ENCODE measurements at places on chromosomes 2 and 18.

DNA sequence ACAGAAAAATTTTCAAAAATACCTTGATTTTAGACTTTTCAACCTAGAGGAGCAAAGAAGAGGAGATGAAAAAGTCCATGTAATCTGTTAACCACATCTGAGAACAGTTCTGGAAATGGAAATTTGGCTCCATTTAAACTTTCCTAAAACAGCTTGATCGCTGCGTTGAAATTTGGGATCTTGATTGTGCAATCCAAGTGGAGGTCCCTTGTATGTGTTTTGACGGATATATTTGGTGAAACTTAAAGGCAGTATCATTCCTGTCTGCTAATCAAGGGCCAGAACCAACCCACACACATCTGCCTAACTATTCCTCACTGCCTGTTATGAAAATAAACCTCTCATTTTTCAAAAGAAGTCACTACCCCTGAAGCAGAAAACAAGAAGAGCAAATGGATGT, 46.6 kb downstream of the SPATS2L start:
- no peak for DNase-seq

DNA sequence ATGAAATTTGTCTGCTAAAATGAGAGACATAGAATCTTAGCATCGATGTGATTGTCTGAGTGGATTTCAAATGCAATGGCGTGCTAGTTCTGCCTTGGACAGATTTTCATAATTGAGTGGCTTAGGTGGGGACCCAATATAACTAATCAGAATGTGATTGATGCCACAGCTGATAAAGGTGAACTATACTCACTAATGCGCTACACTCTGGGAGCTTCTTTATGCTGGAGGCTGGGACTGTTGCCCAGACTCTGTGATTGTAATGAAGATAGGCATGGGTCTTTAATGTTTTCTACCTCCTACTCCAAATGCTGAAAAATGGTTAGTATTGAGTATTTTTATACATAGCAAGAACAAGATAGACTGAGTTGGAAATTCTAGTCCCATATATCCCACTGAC, 339.5 kb upstream of the SLC39A10 start:
- DNase-seq = no peak

DNA sequence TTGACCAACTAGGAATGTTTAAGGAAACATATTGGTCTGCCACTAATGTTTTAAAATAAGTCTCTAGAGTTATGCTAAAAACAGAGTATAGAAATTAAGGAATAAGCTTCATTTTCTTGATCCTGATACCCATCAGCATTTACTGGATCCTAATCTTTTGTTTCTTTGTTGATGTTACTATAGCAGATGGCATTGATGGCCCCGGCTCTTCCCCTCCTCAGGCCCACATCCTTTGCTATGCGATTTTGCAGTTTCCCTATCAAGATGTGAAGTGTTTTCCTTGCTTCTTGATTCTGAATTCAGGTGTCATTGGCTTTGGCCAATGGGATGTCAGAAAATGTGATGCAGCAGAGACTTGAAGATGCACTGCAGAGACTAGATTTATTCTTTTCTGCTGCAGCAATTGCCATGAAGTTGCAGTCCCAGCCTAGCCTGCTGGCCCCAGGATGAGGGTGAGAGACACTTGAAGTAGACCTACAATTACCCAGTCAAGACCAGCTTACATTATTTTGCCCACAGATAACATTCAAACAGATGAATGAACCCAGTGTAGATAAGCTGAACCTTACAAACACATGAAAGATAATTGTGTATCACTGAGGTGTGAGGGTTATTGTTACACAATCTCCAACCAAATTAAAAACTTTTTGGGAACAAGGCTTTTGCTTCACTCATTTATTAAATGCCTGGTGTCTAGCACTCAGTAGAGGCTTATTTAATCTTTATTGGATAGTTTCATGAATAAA, 115.2 kb upstream of the ITGA4 start:
- DNase-seq = no peak

GRCh38 chr2:160420711-160421110, 72.9 kb downstream of the RBMS1 start:
- DNase-seq = no peak

DNA sequence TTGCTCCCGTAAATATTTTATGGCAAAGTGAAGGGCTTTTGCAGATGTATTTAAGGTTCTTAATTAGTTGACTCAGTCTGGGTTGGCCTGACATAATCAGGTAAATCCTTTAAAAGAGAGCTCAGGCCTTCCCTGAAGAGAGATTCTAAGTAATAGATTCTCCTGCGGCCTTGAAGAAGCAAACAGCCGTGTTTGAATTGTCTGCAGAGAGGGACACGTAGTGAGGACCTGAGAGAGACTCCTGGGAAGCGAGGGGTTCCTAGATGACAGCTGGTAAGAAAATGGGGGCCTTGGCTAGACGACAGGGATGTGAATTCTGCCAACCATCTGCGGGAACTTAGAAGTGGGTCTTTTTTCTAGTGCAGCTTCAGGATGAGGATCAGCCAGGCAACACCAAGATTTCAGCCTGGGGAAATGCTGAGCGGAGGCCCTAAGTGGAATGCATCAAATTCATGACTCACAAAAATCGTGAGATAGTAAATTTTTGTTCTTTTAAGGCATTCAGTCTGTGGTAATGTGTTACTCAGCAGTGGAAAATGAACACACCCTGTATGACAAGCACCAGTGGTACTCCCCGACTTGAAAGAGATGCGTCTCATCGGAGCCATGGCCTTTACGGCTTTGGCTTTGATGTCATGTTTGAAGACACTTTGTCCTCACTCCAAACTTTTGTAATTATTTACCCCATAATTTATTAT, 62.1 kb upstream of the SMIM21 start:
- no peak for DNase-seq

GRCh38 chr18:48605408-48605845, 66.6 kb downstream of the CTIF start:
- DNase-seq = no peak

DNA sequence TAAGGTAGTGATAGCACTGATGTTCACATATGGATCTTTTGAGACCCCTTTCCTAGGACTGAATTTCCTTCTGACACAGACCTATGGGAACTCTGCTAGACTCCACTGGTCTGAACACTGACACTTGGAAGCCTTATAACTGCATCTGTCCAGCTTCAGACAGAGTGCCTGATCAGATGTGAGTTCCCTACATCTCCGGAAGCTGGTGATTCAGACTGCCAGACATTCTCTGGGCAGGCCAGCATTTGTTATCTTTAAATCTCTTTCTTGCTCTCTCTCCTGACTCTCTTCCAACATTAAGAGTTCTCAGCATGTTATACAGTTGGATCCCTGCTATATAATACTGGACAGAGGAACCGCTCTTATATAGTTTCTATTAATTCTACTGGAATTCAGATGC, 408.5 kb downstream of the ZEB2 start:
- DNase-seq = no peak

DNA sequence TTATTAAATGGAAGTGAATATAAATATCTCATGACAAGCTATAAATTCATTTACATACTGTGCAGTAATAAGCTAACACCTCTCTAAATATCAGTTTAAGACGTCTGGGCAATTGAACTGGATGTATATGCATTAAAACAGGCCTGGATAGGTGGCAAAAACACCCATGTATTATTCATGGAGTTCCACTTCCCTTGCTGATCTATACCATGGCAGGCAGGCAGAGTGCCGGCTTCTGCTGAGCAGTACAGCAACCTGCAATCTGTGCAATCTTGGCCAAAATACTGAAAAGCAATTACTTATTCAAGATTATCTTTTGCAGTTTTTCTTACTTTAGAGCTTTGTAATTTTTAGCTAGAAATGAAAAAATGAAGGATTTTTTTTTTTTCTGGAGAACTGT, 112.1 kb upstream of the PIEZO2 start:
- DNase-seq = no peak

GRCh38 chr18:9855681-9856080, 30.1 kb upstream of the TXNDC2 start:
- no peak for DNase-seq

GRCh38 chr2:230016844-230017243, 51.9 kb downstream of the SLC16A14 start:
- DNase-seq = no peak

DNA sequence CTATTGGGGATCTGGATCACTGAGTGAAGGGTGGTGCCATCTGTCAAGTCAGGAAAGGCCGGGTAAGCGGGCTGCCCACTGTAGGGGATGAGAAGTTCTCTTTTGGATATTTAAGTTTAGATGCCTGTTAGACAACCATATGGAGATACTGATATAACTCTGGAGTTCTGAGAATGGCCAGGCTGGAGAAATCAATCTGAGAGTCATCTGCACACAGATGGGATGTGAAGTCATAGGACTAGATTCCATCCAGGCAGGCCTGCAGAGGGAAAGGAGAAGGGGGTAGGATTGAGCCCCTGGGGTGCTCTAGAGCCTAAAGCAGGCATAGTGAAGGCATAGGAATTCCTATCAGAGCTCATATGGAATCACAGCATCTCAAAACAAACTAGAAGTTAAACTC, 30.1 kb downstream of the SPRED2 start:
- DNase-seq = no peak

- DNase-seq = no peak
Measured at GRCh38 chr2:172860336-172860707, 124.7 kb downstream of the RAPGEF4 start.

DNA sequence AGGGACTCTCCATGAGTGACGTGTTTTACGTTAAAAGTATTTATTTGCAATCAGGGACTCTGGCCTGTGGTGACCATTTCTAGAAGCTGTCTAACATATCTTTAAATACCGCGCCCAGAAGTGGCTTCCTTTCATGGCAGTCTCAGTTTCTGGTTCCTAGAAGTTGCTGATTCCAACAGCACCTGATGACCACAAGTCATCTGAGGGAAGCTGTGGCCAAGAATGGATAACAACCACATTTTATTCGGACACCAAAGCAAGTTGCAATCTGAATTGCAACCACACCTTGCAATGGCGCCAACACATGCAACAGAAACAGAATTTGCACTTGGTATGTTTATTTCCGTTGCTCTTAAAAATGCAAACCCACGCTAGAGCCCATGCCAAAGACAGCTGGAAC, 33.1 kb downstream of the MEX3C start:
- no peak for DNase-seq

- no peak for DNase-seq
Measured at GRCh38 chr18:45806226-45806625, 19.2 kb upstream of the SIGLEC15 start.

DNA sequence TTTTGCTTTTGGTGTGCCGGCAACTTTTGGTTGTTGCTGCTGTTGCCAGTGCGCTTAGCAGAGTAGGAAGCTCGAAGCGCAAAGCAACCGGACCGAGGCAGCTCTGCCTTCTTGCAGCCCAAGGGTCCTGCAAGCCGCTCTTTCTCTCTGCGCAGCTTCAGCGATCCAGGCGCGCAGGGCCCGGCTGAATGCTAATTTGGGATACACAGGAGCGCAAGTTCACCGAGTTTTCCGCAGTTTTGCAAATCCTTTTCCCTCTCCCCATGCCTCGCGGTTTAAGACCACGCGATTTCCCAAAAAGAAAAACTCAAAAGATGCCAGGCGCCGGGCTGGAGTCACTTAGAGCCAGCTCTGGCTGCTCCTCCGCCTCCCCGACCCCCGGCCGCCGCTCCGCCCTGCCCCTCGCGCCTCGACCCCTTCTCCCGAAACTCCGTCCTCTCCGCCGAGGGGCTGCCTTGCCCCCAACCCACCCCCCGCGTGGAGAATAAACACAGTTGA, 13.5 kb upstream of the SIX3 start:
- DNase-seq = no peak

- DNase-seq = no peak
Measured at GRCh38 chr2:189287982-189288521, 108.5 kb upstream of the COL5A2 start.

- no peak for DNase-seq
Measured at GRCh38 chr2:236790963-236791362, 221.3 kb downstream of the ACKR3 start.

DNA sequence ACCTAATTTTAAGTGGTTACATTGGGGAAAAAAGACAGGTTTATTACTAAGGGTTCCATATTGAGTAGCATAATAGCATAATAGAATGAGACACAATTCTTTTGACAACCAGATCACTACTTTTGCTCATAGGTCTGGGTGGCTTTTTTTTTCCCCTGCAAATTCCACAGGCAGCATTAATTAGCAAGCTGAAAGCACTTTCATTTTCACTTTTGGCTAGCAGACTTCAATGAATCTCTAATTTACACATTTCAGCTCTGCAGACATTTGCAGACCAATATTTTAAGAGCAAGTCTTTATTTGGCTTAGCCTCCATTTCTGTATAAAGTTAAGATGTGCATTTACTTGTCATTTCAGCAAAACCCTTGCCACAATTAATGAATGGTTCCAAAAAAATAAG, 185.5 kb downstream of the NOL4 start:
- DNase-seq = no peak

DNA sequence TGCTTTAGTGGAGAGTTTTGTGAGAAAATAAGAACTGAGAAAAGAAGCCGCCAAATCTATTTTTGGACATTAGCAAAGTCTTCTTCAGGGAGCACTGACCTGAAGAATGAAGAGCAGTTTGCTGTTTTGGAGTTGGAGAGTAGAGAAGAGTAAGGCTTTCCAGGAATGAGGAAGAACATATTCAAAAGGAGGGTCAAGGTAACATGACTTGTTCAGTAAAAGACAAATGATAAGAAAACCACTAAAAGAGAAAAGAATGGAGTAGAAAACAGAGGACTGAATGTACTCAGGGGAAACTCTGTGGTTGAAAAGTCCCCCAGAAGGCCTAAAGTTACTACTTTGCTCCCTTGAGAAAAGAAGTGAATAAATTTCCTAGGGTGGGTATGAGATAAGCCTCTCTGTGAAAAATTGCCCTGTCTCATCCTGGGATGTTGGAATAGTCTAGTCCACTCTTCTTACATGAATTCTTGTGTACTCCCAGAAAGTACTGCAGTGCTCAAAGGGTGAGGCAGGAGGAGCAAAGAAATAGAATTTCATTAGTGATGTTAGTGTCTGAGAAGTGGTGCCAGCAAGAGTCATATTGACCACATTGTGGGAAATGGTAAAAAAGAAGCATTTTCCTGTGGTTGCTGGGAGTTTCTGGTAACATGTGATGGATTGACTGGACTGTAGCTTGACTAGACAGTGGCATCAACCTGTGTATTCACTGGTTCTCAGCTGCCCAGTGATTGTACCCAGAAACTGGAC, 27.8 kb downstream of the MBD5 start:
- no peak for DNase-seq

- DNase-seq = no peak
Measured at GRCh38 chr2:119958670-119959268, 54.1 kb upstream of the EPB41L5 start.

- no peak for DNase-seq
Measured at GRCh38 chr18:34741401-34741800, 31.3 kb downstream of the DTNA start.

DNA sequence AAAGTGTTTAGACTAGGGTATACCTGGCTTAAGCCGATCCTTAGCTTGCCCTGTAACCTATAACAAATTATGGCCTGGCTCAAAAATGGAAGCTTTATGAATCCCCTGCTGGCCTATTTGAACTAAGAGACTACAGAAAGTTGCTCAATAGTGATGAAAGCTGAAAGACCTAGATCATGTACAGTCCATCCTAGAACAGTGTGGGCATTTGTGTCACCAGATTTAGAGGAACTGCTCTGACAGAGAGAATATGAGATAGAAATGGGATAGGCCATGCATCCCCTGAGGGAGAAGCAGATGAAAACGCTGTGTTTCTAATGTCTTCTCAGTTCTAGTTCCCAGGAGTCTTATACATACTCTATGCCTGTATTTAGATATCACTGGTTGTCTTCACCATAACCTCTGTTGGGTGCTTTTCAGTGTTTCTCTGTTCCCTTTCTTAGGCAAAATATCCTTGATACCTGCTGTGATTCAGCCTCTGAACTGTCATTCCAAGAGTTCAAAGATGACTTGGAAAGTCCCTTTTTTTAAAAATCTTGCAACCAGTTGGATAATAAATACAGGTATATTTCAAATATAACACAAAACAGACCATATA, 246.9 kb upstream of the SLC39A10 start:
- no peak for DNase-seq

GRCh38 chr2:66428986-66429612, 5.8 kb upstream of the MEIS1 start:
- no peak for DNase-seq
